ENCODE measurements at places on chromosomes 6 and 20.

- no peak for DNase-seq
Measured at GRCh38 chr6:50986319-50986718, 167.6 kb downstream of the TFAP2B start.

DNA sequence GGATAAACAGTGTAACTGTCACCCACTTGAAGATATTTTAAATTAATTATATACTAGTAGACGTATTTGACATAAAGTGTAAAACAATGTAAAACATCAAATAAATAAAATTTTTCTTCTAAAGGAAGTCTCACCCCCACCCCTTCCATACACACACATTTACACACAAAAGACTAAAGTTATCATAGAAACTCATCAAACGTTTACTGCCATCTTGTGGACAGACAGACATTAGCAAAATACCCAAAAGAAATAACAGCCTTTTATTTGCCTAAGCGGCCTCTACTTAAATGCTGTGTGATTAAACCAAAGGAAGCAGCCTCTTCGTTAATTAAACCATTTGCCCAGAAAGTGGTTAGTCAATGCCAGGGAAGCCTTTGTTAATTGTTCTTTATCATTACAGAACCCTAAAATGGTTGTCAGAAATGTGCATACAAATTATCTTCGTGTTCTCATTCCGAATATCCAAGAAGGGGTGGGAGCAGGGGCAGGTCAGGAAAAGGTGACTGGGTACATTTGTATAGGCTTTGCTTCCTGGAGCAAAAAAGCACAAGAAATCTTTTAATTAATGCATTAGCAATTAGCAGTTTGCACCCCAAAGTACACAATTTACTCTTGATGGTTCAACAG lies 176.2 kb upstream of the SASH1 start:
- DNase-seq: no peak

GRCh38 chr20:21237956-21238799 lies 65.0 kb upstream of the XRN2 start:
- DNase-seq: no peak

DNA sequence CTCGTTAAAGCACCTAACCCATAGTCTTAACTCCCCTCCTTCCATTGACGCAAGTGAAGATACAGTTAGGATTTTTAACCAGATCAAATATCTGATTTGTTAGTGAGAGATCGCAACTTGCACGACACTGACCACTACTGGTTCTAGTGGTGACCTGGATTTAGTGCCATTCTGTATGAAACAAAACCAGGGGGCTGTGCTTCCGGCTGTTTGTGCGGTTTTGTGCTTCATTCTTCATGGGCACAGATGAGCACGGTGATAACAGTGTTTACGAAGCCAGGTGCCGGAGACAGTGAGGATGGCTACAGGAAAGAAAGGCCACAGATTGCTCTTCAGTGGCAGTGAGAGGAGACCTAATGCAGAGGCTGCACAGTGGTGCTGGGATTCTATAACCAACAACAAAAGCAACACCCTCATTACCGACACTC lies 75.5 kb downstream of the NOL4L start:
- no peak for DNase-seq

DNA sequence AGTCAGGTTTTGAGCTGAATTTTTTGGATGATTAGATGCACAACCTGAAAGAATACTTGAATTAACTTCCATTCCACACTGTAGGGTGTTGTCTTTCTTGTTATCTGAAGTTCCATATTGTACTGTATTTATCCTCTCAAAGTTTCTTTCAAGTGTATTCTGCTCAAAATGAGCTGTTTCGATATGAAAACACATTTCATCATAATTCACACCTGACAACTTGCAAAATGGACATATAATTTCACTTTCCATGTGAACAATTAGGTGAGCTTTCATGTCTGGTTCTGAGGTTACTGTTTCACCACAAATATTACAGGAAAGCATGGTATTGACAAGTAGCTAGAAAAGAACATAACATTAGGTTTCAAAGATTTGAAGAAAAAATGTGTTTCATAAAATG lies 1.7 kb downstream of the ZUP1 start:
- no peak for DNase-seq

GRCh38 chr6:29816030-29816429 lies 11.6 kb upstream of the HLA-G start:
- DNase-seq: no peak

- DNase-seq: no peak
Measured at GRCh38 chr20:24911461-24911860, 37.6 kb upstream of the CST7 start.

DNA sequence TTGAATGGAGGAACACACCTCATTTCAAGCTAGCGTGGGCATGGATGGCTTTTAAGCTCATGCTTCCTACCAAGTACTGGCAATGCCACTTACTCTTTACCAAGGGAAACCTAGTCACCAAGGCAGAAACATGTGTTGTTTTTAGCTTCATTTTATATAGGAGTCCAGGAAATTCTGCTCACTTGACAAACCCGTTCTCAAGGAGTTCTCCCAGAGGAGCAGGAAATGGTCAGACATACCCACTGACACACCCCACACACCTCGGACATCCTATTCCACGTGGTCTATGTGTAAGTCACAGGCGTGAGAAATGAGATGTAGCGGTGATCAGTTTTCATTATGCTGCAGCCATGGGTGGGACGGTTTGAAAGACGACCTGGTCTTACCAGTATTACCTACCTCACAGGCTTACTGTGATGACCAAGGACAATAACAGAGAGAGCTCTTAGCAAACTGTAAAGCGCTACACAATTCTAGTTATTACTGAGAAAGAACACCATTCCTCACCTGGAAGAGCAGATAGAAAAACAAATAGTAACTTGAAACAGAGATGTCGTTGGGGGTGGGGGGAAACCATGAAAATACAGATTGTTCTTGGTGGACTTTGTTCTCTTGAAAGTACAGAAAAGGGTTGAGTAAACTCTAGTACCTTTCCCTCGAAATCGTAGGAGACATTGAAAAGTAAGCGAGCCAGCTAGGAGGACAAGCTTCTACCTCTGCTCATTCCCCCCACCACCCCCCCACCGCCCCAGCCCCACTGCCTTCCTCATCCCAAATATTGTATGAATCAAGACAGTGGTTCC lies 1.7 kb downstream of the CNKSR3 start:
- DNase-seq: no peak
